Activated gamma-delta T cell (primary cell): ENCODE measurements at places on chromosomes 16 and 17.

GRCh38 chr17:20703781-20704180 lies 124.3 kb downstream of the CDRT15L2 start:
- no peak for DNase-seq

GRCh38 chr17:37098910-37099664 lies 150.3 kb downstream of the AATF start:
- DNase-seq = no peak

- DNase-seq = no peak
Observed at GRCh38 chr17:9907883-9908648, 3.0 kb upstream of the RCVRN start.

GRCh38 chr16:68416057-68417046 lies 32.0 kb downstream of the SMPD3 start:
- no peak for DNase-seq

GRCh38 chr16:53695070-53695469 lies 8.6 kb downstream of the RPGRIP1L start:
- DNase-seq = no peak

DNA sequence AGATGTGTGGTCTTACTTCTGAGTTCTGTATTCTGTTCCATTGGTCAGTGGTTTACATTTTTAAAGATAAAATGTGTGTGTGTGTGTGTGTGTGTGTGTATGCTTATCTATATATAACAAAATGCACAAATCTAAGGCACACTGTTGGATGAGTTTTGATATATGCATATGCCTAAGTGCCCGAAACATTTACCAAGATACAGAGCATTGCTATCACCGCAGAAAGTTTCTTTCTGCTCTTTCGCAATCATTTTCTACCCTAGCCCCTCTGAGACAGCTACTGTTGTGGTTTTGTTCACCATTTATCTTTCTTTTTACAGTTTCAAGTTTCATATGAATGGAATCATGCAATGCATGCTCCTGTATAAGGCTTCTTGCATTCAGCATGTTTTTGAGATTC lies 97.0 kb downstream of the MRTFB start:
- no peak for DNase-seq

DNA sequence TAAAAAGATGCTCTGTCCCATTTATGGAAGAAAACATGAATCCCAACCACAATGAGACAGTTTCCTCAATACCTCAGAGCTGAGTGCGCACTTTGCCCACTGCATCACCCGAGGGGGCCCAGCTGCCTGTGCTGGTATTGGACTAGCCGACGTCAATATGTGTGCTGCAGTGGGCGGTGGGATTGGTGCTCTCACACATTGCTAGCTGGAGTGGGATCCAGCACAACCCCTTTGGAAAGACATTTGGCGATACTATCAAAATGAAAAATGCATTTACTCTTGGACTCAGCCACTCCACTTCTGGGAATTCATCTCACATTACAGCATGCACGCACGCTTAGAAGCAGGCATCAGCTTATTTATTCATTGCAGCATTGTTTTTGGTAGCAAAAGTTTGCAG lies 289.2 kb upstream of the FOXF1 start:
- no peak for DNase-seq
